ENCODE measurements at places on chromosomes 7 and 10. TPM values are rescaled to one million over a fixed set of nuclear protein-coding genes. Genes with fewer than 3 reads are reported as not detected.

Gene CRHR2
- total RNA-seq: 0.19 TPM

Gene PAPOLB
- total RNA-seq: 0.22 TPM

DNA sequence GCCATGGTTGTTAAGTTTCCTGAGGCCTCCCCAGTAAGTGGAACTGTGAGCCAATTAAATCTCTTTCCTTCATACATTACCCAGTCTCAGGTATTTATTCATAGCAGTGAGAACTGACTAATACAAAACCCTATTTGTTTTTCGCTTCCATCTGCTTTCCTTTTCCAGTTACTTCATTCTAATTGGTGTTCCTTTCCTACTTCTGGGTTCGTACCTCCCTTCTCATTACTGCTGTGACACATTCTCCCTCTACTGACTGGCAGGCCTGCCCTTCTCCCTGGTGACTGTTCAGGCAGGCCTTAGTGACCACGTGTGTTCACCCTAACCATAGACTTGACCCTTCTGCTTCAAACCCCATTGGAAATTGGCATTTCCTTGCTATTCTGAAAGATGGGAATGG is 37.7 kb downstream of the MTURN start:
- no peak for DNase-seq

GRCh38 chr10:13729586-13730305 is 143.0 kb downstream of the PRPF18 start:
- no peak for DNase-seq

DNA sequence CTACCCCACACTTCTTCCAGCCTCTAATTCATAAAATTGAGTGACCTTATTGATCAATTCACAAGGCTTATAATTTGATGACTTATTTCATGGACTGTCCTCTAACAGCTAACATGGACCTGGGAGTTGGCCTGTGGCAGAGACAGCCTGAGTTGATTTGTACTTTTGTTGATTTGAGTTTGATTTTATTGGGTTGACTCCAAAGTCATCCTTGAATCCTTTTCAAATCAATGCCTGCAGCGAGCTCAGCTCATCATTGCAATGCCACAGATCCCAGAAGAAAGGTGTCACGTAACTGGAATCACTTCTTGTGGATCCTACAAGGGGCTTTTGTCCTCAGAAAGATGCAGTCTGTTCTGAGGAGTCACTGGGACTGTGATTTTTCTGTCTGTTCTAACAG is 138.0 kb downstream of the CAMK1D start:
- DNase-seq: no peak

- DNase-seq: no peak
Observed at GRCh38 chr7:22318376-22318775, 38.6 kb downstream of the RAPGEF5 start.

DNA sequence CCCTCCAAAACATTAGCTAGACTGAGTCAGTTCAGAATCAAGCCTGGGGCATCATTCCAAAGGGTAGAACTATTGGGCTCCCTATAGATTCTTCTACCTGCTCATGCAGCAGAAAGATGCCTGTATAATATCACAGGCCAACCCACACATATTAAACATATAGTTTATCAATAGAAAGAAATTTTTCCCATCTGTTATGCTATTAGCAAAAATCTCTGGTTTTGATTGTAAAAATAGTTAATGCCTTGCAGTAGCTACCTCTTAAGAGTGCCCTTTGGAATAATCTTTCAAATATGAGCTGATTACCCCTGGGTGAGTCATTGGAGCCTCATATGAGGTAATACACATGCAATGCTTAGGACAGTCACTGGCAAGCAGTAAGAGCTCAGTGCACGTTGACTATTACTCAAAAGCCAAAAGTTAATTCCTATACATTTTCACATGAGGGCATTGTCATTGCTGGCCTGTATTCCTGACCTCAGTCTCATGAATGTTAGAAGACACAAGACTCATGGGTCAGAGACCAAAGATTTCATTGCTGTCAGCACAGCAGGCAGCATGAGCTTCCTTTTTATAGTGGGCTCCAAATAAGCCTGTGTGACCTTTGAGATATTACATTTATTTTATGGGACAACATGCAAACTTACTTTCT is 180.0 kb downstream of the FGFR2 start:
- no peak for DNase-seq

GRCh38 chr7:11237742-11238141 is 264.1 kb downstream of the PHF14 start:
- DNase-seq: no peak

DNA sequence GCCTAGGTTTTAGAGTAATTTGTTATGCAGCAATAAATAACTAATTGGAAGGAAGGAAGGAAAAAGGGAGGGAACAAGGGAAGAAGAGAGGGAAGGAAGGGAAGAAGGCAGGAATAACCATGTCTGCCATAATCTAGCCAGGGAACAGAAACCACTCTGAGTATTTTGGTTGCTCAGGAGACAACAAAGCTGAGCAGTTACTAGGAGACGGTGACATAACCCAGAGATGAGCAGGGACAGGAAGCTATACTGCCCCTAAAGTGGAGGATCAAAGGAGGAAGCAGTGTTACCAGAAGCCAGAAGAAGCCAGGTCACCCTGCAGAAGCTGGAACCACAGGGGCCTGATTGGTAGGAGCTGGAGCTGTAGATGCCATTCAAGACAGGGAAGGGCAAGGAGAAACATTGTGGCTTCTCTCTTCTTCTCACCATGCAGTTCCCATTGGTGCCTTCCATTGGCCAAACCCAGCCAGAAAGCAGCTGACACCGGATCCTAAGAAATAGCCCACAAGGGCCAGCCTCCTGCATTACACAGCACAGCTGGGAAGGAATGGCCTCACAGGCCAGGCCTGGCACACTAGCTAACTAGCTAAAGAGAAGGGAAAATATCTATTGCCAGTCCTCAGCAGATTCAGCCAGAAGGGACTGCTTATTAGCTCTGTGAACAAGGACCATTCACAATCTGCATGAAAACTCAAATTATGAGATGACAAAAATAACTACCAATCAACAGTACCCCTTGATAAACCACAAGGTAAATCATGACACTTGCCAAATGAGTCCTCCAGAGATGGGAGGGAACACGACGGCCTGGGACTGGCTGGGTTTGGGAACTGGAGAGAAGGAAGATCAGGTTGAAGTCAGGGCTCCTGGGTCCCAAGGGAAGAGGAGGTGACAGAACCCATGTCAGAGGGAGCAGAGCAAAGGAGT is 184.5 kb upstream of the NFE2L3 start:
- DNase-seq: no peak

Gene CPXM2
- 17.9 TPM for total RNA-seq

DNA sequence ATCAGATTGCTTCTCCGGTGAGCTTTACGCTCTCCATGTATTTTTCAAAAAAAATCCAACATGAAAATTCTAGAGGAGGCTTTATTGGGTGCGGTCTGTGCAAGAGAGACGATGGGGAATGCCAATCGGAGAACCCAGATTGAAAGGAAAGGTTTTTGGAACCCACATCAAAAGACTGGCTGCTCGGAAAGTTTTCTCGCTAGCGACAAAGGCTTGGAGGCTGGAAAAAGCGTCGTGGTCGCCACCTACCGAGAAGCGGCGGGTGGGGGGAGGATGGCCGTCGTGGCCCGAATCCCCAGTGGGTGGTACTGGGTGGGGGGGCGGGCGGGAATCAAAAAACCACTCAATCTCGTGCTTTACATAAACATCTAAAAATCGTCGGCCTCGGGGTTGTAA is 1.1 kb upstream of the GTF2I start:
- DNase-seq: no peak

GRCh38 chr10:120788771-120789170 is 62.4 kb upstream of the WDR11 start:
- DNase-seq: no peak

GRCh38 chr7:138853448-138853847 is 55.5 kb upstream of the ATP6V0A4 start:
- DNase-seq: no peak

DNA sequence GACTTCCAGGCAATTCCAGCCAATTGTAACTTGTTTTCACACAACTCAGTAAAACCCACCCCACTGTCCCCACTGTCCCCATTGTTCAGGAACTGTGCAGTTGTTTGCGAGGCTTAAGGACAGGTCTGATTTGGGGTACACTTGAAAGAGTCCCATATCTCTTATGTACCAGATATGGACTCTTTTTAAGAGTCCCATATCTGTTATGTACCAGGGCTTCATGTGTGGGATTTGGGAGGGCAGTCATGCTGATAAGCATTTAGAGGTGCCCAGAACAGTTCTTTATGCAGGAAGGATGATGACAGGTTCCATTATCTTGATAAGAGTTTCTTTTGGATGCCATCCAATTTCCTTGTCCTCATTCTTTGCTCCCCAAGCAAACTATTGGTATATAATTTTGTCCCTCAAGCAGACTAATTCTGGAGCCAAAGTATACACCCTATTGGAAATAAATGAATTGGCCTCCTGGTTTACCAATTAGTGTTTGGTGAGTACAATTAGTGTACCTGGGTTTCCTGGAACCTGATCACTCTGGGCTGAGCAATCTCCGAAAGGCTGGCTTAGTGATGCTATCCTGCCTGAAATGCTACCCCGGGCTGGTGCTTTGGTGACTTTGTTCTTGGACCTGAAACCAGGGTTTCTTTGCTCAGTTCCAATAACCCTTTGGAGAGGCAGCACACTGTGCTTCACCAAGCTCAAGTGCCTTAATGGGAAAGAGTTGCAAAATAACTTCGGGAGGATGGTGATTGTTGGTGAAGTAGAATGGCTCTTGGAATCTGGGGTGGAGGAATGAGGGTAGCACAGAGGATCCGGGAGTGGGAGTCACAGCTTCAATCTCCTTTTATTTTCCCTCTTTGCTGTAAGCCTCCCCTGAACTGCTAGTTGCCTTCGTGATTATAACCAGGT is 6.2 kb upstream of the DMBT1 start:
- DNase-seq: no peak

Gene GNAT3
- total RNA-seq: not detected

- no peak for DNase-seq
Observed at GRCh38 chr7:116277070-116277469, 66.7 kb downstream of the TES start.

Gene CACNA2D1
- 33.5 TPM for total RNA-seq

- DNase-seq: no peak
Observed at GRCh38 chr7:106679153-106679931, 18.4 kb upstream of the CCDC71L start.

- DNase-seq: no peak
Observed at GRCh38 chr7:25029075-25029474, 49.1 kb upstream of the OSBPL3 start.

Data from mesenteric fat pad (tissue), 1 donor.